Camera-type eye (tissue), 1 donor: ENCODE measurements at places on chromosomes 11 and 22. TPM values are rescaled to one million over a fixed set of nuclear protein-coding genes. Genes with fewer than 3 reads are reported as not detected.

ADAMTS15 gene
- total RNA-seq: 24.5 TPM

OR8D4 gene
- not detected for total RNA-seq

BATF2 gene
- total RNA-seq: 0.16 TPM

MYH9 gene
- 151 TPM for total RNA-seq

CEP164 gene
- 53.5 TPM for total RNA-seq

KCNK4 gene
- 1.8 TPM for total RNA-seq

BTBD18 gene
- total RNA-seq: not detected

SLC6A5 gene
- total RNA-seq: 0.99 TPM

GSTP1 gene
- 417 TPM for total RNA-seq

CHRNA10 gene
- 0.88 TPM for total RNA-seq

ART1 gene
- total RNA-seq: not detected

CD3G gene
- total RNA-seq: 0.88 TPM

ALDH3B1 gene
- 5.8 TPM for total RNA-seq

NNMT gene
- total RNA-seq: 2.1 TPM

OR9Q2 gene
- total RNA-seq: not detected

MS4A6E gene
- not detected for total RNA-seq

NXPE1 gene
- total RNA-seq: not detected

RTN4R gene
- total RNA-seq: 9.7 TPM

WNT7B gene
- total RNA-seq: 8.4 TPM

PRRG4 gene
- total RNA-seq: 1.4 TPM

RAPSN gene
- total RNA-seq: 8.1 TPM

RTN4RL2 gene
- total RNA-seq: 0.93 TPM

PATE2 gene
- not detected for total RNA-seq

KRTAP5-8 gene
- not detected for total RNA-seq

MYEOV gene
- not detected for total RNA-seq

CYB5R2 gene
- total RNA-seq: 13.6 TPM
